ENCODE measurements at places on chromosomes 3 and 15.

DNA sequence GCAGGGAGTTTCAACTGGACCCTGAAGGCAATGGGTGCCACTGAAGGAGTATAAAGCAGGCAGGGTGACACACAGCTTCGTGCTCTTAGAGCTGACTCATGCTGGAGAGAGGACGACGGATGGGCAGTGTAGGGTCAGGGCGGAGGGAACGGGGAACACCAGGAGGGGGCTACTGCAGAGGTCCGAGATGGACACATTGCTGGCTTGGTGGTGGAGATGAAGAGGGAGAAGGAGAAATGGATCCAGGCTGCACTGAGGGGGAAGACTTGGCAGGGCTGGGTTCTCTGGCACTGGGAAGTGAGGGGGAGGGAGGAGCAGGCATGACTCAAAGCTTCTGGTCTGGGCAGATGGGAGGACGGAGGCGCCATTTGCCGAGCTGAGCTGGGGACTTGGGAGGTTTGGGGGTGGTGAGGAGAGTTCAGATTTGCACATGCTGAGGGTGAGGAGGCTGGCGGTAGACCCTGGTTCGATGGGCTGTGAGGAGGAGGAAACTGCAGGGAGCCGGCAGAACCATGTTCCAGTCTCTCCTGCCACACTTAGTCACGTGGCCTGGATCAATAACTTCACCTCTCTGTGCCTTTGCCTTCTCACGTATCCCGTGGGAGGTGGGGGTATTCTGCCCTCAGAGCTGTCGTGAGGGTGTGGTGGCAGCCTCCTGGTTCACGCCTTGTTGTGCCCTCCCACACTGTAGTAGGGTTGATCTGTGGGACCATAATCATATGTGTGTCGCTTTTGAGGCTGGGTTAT lies 4.6 kb upstream of the KCTD6 start:
- no peak for DNase-seq

DNA sequence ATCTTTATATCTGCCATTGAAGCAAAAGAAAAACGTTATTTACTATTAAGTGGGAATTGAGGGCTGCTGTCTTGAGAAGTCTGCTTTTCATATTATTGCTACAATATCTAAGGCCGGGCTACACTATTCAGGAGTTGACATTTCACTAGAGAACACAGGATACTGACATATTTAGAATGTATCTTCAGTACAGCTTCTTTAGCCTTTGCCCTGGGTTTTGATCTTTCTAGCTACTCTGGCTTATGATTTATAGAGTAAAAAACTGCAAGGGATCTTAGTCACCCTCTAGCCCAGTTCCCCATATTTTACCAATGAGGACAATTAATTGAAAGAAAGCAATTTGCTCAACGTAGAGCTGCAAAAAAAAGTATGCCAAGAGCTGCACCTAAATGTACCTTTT lies 307.4 kb upstream of the DPPA4 start:
- no peak for DNase-seq

DNA sequence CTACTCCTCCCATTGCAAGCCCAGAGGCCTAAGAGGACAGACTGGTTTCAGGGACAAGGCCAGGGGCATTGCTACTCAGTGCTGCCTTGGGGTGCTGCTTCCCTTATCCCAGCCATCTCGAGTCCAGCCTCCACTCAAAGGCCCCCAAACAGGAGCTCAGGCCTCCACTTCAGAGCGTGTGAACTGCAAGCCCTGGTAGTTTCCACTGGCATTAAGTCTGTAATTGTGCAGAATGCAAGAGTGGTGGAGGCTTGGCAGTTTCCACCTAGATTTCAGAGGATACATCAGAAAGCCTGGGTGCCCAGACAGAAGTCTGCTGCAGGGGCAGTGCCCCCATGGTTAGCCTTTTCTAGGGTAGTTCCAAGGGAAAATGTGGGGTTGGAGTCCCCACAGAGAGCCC lies 192.8 kb upstream of the ST8SIA2 start:
- DNase-seq: no peak

- no peak for DNase-seq
Measured at GRCh38 chr3:46668116-46668515, 25.4 kb downstream of the ALS2CL start.

GRCh38 chr3:159721324-159721723 lies 267.3 kb upstream of the IL12A start:
- no peak for DNase-seq

- DNase-seq: no peak
Measured at GRCh38 chr15:73283366-73283962, 85.3 kb downstream of the HCN4 start.

GRCh38 chr3:114887806-114888205 lies 259.3 kb downstream of the ZBTB20 start:
- DNase-seq: no peak

- no peak for DNase-seq
Measured at GRCh38 chr3:102224171-102224570, 210.6 kb upstream of the ZPLD1 start.

DNA sequence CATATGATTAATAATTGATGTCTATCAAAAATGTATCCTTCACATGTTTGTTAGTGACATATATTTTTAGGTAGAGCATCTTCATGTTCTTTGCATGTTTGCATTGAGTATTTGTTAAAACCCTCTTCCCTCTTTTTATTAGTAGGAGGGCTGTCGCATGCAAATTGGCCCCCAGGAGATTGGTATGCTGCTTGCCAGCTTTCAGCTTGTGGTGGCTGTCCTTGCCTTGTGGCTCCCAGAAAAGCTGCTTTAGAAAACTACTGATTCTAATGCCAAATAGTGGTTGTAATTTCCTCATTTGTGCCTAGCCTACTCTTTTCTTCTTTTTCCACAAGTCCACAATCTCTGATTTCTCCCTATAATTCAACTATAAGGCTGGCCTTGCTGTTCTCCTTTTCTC lies 886.8 kb downstream of the VGLL3 start:
- no peak for DNase-seq

GRCh38 chr3:134693804-134694203 lies 43.0 kb upstream of the KY start:
- DNase-seq: no peak

GRCh38 chr15:81880314-81880713 lies 165.5 kb downstream of the MEX3B start:
- DNase-seq: no peak

- no peak for DNase-seq
Measured at GRCh38 chr3:195042743-195043606, 228.0 kb downstream of the XXYLT1 start.

- DNase-seq: no peak
Measured at GRCh38 chr15:67607959-67608637, 65.6 kb downstream of the MAP2K5 start.

DNA sequence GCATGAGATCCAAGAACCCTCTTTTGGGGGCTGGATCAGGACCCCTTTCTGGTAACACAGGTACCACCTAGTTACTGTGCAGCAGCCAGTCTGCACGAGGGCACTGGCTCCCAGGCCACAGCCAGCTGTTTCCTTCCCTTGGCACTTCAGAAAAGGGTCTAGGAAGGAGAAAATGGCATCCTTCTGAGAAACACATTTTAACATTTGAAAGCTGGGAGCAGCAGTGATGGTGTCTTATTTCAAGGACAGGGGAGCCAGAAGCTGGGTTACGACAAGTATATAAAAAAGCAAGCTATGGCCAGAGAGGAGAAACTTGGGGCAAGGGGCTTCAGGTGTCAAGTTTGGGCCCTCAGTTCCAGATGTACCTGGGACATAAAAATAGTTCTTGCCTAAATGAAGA lies 282.8 kb downstream of the CTNNB1 start:
- DNase-seq: no peak

GRCh38 chr3:110550511-110550910 lies 521.1 kb upstream of the NECTIN3 start:
- no peak for DNase-seq

DNA sequence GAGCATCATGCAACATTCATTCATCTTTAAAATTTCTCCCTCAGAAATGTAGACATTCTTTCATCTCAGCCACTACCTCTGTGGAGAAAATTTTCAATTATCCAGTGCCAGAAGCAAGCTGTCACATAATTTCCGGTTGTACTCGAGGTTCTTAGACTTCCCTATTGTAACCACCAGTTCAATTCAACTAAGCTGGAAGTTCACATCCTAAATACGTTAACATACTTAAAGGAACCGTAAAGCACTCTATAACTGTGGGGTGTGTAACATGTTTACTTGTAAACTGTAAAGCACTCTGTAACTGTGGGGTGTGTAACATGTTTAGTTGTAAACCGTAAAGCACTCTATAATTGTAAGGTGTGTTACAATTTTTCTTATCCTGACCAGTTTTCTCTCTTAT lies 150.3 kb downstream of the PLCL2 start:
- DNase-seq: no peak

- DNase-seq: no peak
Measured at GRCh38 chr3:133928903-133929607, 33.4 kb upstream of the RAB6B start.

DNA sequence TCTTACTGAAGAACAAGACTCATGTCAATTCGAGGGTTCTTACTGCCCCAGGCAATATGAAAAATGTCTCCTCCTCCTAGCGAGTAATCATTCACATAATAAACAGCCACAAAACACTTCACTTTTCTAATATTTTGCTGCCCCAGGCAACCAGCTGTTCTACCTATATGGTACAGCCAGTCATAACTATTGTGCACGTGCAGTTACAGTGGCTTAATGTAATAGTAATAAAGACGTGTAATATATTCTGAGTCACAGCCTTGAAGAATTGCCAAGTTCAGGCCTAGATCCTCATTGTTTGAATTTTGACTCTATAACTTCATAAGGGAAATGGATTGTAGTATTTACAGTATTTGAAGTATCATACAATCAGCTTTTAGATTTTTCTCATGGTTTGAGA lies 1250.0 kb upstream of the GBE1 start:
- no peak for DNase-seq

DNA sequence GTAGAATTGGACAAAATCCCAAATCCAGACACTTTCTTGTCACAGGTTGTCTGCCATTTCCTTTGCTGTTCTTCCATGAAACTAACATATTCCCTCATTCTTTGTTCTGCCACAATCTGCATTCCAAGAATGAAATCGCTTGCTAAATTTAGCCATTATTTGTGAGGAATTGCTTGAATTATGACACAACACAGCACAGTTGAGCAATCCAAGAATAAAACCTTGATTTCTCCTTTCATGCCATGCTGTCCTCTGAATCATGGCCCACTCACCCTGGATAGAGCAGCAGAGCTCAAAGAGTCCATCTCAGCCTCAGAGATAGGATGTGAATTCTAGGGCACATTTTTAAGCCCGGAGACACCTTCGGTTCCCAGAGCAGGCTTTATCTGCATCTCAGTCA lies 35.2 kb upstream of the GREM1 start:
- no peak for DNase-seq

DNA sequence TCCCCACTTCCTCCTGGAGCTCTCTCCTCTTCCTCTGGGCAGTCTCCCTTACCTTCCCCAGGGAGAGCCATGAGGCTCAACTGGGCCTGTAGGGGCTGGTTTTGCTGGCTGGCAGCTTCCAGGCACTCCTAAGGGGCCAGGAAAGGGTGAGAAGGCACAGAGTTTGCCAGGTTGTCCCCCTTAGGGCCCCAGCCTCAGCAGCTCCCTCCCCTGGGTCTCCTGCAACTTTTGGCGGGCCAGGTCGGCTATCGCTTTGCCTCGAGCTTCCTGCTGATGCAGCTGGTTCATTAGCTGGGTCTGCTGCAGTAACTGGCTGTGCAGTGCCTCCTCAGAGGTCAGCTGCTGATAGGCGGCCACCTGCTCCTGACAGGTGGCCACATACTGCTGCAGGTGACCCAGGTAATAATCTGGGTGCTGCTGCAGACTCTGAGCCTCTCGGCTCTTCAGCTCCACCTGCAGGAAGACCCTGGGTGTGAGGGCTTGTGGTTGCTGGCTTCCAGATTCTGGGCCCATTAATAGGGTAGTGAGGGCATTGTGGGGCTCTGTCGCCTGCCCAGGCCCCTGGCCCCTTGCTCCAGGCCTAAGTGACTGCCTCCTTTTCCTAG lies 29.7 kb upstream of the OR4F6 start:
- no peak for DNase-seq

DNA sequence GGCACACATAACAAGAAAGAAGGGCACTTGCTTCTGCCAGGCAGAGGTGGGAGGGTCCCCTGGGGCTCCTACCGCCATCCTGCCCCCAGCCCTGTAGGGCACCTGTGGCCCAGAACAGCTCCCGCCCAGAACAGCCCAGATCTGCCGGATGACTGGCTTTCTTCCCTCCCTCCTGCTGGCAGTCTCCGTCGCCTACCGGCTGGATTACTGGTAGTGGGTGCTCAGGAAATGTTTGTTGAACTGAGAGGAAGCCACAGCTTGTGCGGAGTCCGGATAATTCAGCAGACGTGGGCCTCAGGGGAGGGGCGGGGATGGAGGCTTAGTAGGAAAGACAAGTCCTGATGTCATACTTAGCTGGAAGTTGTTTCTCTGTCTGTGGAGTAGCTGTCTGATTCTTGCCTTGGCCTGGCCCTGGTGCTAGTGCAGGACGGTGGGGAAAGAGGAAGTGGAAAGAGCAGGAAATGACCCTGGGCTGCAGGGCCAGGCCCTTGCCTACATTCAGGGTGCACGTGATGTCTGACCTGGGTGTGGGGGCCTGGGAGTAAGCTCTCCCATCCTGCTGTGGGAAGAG lies 6.7 kb downstream of the CCDC9B start:
- no peak for DNase-seq

- DNase-seq: no peak
Measured at GRCh38 chr15:88908123-88908522, 5.1 kb downstream of the MFGE8 start.

DNA sequence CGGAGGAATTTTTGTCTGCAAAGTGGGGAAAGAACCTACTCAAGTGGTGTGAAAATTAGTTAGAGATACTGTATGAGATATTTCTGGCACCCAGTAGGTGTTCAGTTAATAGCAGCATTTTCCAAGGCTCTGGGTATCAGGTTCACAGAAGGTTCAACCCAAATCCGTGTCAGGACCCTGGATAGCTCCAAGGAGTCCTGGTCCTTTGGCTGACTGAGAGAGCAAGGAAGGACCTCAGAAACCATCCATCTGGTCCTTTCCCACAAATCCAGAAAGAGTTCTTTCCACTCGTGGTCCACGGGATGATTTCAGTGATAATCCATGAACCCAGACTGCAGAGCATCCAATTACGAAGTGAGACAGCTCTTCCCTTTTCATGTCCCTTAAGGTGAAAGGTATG lies 51.4 kb downstream of the SLC6A11 start:
- no peak for DNase-seq

DNA sequence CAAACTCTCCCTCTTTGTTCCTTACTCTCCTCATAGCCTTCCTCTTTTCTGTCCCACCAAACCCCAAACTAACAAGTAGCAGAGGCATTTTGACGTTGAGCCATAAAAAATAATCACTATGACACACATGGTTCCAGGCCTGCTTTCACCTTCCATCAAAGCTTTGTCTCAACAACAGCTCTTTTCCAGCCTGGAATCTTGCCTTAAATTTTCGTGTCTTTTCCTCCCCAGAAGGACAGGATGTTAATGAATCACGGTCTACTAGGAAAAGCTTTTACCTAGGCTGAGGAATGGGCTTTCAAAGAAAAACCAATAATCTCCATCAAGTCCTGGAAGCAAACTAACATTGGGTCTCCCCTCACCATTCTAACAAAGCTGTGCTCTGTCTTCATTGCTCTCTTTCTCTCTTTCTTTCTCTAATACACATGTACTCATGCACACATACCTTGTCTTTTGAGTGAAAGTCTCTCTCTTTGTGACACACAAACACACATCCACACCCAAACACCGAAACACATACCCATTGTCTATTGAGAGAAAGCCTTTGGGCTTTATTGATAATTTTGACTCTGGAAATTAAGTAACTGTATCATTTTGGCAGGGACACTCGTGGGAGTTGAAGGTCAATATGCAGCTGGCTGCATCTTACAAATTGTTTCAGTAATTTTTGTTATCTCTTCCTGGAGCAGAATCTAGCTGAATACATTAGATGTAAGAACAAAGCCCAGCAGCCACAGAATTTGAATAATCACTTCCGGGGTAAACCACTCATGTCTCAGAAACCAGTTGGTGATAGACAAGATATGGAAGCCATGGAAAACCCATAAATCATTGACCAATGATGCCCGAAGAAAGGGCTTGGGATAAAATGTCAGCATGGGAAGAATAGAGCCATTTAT lies 107.4 kb upstream of the SLC4A7 start:
- no peak for DNase-seq
